ENCODE measurements at places on chromosomes 12 and 14.

DNA sequence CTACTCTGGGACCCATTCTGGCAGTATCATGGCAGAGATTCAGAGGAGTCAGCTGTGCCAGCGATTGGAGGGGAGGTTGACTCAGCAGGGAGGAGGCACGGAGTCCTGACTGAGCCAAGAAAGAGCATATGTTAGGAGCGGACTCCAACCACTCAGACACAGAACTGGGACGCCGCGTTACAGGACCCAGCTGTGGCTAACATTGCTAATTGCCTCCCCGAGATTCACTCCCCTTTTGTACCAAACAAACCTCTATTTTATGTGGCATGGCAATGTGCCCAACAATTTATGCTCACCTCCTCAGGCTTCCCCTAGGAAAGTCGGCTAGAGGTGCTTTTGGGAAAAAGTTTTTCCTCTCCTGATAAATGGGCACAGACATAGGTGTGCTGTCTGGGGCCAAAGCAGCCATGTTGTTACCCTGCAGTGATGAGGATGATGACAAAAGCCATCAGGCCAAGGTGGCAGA is 15.2 kb upstream of the CLIP1 start:
- DNase-seq, result peak; percentile 90

DNA sequence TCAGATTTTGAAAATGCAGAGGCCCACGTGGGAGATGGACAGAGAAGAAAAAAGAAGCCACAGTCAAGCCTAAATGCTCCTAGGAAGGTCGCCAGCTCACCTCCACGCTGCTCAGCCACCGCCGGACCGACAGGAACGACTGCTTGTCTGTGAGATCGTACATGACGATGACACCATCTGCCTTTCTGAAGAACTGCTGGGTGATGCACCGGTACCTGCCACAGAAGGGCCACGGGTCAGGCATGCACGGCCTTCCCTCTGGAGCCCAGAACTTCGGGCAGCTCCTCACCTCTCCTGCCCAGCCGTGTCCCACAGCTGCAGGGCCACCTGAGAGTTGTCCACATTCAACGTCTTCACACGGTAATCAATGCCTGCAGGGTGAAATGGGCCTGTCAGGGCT is 125.6 kb downstream of the CRACR2A start:
- no peak for DNase-seq

DNA sequence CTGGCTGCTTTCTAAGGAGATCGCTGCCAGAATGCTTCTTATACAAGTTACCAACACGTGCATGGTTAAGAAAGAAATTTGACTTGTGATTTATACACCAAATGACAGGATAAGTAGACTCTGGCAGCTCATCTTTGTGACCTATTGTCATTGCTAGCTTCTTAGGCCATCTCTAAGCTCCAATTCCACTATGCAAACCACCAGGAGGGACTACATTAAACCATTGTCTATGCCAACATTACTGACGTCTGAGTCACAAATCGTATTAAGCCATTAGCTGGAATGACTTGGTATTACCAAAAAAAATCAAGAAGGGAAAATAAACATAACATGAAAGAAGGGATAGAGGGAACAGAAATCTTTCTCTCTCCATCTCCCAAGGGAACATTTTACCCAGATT is 15.8 kb upstream of the VPS33A start:
- DNase-seq, result peak; percentile 88

DNA sequence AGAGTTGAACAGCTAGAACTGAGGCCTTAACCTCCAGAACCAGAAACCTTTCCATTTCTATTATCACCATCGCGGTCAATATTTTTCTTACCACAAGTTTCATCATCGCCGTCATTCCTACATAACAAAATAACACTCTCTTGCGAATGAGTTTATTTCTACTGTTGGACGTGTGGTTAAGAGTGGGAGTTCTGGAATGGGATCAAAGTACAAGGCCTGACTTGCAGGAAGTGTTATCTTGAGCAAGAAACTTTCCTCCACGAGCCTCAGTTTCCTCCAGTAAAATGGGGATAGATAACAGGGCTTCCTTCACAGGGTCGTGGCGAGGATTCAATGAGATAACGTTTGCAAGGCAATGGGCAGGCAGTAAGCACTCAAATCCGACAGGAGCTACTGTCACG is 652 bp downstream of the SART3 start:
- DNase-seq, result peak; percentile 76

Measured in fibroblast of the aortic adventitia (primary cell).